ENCODE measurements at places on chromosomes 6 and 20.

- no peak for DNase-seq
Observed at GRCh38 chr20:10982692-10983091, 308.9 kb upstream of the JAG1 start.

- DNase-seq: peak; percentile 49
Observed at GRCh38 chr6:44733868-44734267, 346.4 kb downstream of the CDC5L start.

DNA sequence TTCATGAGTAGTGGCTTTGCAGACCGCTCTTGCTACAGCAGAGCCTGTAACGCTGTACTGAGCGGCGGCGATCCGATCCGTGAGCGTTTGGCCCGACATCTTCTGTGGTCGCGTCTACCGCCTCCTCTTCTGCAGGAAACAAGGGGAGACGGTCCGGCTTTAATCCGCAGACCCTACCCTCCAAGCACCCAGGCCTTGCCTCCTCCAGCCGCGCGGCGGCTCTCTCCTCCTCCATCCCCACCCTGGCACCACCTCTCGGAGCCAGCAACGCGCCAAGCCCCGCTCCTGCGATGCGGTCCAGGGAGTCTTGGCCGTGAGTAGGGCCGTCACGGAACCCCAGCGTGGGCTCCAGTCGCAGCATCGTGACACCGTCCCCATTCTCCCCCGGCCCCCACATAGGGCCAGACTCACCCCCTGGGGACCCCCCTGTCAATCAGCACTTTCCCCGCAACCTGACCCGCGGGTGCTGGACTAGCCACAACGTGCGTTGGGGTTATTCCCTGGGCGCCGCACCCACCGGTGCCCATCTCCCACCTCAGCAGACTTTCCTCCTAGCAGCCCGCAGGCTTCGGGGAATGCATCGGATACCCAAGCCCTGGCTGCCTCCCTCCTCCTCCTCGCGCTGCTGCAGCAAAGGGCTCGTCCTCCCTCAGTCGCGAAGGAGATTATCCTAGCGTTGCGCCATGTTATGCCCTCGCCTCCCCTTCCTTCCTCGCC lies 914 bp downstream of the SNAP91 start:
- no peak for DNase-seq

DNA sequence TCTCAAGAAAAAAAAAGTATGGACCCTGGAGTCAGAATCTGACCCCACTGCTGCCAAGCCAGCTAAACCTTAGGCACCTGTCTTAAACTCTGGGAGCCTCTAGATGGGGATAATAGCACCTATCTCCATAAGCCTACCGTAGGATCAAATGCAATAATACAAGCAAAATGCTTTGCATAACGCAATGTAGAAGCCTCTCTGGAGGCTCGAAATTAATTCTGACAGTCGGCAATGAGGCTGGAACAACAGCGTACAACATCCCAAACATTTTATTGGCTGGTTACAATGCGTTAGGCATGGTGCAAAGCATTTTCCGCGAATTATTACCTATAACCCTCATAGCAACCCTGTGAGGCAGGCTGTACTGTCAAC lies 521 bp downstream of the CDK5RAP1 start:
- no peak for DNase-seq

DNA sequence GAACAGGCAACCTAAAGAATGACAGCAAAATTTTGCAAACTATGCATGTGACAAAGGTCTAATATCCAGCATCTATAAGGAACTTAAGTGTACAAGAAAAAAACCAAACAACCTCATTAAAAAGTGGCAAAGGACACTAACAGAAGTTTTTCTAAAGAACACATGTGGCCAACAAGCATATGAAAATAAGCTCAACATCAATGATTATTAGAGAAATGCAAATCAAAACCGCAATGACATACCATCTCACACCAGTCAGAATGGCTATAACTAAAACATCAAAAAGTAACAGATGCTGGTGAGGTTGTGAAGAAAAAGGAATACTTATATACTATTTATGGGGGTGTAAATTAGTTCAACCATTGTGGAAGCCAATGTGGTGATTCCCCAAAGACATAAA lies 5.5 kb downstream of the RFPL4B start:
- DNase-seq: no peak

DNA sequence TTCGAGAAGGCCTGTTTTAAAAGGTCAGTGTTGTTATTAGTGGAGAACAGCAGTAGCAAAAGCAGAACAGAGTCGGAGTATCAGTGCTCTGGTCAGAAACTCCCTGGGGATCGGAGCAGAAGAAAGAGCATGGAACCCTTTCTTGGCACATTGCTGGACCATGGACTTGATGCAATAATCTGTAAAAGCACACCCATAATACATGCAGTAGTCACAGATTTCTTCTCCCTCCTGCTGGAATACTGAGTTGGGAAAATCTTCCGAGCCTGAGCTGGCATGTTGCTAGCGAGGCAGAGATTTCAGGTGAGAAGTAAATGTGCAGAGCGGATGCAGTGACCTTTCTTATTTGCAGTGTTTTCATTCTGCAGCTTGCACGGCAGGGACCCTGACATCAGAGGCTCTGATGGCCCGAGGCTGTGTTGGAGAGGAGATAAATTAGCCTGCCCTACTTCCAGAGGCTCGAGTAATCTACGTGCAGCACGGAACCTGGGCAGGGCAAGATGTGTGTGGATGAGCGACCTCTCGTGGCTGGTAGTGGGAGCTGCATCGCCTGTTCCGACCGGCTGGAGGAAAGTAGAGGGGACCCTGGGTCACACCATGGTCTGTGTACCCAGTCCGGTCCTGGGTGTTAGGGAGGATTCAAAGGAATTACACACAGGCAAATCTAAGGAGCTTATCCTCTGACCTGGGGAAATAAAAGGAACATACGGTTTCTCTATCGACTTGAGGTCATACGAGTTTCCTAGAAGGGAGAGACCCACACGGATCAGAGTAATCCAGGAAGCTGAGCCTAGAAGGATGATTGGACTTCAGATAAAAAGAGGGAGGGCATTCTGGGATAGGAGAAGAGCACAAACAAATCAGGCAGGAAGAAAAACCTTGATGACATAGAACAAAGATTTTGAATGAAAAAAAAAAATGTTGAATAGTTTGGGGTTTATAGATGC lies 137.0 kb upstream of the STMND1 start:
- no peak for DNase-seq

GRCh38 chr6:37830225-37830624 lies 10.7 kb downstream of the ZFAND3 start:
- no peak for DNase-seq

DNA sequence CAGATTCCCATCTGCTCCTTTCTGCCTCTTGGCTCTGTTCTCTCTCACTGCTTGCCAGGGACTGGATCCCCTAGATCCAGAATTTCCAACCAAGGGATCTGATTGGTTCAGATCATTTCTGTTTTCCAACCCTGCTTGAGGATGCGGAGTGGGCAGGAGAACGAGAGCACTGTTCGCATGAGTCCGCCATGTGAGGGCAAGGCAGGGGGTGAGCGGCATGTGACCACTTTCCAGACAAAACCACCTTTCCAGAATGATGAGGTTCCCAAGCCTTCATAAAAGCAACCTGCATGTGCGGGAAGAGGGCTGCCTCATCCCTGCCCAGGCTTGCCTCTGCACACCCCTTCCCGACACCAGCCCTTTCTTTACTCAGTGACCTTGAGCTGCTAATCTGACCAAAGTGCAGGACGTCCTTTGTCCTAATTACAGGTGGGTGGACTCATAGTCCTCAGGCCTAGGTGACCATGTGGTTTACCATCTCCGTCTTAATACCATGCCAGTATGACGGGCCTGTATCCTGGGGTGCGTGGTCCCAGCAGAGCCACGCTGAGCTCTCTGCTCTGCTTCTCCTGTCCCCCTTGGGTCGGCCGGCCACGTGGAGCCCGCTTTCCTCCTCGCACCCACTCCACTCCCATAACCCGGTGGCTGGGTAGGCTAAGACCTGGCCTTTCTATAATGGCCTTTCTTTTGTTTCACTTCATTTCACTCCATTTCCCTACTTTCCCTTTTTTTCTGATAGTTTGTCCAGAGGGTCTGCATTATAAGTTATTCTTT lies 14.4 kb downstream of the NQO2 start:
- DNase-seq: no peak

DNA sequence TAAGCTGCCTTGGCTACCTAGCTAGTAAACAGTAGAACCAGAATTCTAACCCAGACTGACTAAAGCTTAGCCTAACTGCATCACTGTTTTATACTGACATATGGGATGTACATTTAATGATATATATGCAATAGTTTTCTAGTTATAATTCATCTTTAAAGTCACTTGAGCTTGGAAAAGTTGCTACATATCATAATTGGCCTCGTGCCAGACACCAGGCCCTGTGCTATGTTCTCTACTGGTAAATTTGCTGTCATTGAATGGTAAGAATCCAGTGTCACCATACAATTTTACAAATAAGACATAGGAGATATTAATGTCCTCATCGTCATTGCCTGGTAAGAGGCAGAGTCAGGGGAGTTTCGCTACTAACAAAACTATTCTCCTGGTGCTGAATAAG lies 396.8 kb downstream of the CDKAL1 start:
- DNase-seq: no peak

DNA sequence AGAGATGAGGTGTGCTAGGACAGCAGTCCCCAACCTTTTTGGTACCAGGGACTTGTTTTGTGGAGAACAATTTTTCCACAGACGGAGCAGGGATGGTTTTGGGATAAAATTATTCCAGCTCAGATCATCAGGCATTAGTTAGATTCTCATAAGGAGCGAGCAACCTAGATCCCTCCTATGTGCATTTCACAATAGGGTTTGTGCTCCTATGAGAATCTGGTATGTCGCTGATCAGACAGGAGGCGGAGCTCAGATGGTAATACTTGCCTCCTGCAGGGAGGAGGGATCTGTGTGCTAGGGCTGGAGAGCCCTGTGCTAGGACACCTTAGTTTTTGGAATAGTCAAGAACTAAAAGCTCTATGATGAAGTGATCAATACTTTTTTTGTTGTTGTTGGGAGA lies 2.5 kb downstream of the SMIM13 start:
- no peak for DNase-seq

GRCh38 chr20:9838035-9838377 lies 870 bp downstream of the PAK5 start:
- DNase-seq: no peak

GRCh38 chr6:83113258-83113657 lies 45.8 kb downstream of the DOP1A start:
- no peak for DNase-seq

DNA sequence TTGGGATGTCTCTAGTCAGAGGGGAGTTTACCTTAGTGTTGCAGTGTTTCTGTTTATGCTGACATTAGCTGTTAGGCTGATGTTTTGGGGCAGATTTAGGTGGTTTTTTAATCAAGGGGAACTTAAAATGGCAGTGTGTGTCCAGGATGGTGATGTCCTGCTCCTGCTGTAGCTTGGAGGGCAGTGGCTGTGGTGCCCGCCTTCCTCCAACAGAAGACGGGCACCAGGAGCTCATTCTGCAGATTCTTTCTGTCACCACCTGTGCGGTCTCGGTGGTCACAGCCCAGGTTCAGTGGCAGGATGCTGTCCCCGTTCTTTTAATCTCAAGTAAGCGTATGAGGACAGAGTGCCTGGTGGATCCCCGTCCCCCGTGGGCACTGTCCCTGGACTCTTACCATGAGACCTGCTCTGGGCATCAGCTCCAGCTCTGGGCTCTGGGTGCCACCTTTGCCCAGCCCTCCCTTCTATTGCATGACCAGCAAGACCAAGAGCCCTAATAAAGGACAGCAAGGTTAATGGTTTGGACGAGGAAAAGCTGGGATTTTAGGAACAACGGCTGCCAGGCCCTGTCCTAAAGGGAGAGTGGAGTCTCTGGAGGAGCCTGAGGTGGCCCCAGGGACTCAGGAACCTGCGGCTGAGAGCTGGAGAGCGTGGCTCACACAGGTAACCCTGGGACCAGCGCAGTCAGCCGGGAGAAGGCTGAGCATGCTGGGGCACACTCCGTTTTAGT lies 217.3 kb downstream of the ERMARD start:
- DNase-seq: no peak

- DNase-seq: no peak
Observed at GRCh38 chr6:139186242-139186641, 51.4 kb downstream of the HECA start.

DNA sequence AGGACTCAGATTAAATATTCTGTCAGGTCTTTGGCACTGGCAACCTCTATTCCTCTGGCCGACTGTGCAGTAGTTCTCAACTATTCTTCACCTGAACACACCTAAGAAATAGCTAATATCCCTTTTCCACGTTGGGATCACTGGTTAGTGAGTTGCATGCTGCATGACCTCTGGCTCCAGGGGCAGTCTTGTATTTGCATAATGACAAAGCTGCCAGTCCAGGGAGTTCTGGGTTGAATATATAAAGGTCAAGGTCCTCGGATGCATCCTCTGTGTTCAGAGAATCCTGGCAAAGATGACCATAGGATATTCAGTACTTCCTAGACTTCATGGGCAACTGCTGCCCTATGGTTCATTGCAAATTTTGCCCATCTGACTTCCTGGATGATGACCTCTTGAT lies 131.2 kb downstream of the DNAH8 start:
- no peak for DNase-seq

DNA sequence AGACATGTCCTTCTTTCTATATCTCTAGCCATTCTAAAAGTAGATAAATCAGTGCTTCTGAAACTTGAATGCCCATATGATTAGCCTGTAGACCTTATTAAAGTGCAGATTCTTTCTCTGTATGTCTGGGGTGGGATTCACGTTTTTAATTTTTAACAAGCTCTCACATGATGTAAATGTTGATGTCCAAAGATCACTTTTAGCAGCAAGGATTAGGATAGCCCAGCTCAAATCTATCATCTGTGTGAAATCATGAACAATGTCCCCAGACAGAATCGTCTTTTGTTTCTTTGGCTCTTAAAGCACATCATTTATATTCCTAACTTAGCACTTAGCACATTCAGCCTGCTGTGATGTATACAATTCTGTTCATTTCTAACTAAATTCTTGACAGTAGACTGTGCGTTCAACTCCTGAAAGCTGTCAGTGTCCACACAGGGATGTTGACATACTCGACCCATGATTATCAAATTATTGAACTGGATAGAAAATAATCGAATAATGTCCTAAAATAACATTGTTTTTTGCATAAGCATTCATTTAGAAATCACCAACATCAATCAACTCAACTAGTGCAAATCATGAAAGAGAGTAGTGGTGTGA lies 102.1 kb upstream of the MLIP start:
- no peak for DNase-seq

DNA sequence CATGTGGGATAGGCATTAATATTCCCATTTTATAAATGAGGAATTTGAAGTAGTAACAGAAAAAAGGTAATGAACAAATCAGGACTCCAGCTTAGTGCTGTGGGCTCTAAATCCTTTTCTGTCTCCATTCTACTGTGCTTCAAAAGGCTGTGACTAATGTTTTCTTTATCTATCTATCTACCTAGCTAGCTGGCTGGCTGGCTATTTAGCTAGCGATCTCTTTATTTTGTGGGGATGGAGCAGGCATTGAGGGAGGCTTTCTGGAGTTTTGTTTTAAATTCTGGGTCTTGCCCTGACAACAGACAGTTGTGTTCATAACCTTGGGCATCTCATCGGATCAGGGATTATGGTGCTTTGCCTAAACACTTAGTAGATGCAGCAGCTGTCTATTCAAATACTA lies 139.2 kb downstream of the SOX4 start:
- DNase-seq: no peak

DNA sequence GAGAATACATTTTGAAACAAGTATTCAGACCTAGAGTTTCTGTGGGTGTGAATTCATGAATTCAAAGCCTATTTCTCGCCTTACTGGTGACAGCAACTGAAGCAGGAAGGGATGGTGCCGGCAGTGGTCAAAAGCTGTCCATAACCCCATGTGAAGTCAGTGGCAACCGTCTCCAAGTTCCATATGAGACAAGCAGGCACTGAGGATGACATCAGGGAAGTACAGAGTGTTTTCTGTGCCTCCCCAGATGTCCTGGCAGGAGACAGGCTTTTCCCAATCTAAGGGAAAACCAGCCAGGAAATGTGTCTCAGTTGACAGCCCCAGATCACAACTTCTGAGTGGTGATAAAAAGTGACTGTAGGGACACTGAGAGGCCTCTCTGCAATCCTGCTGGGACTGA lies 66.6 kb downstream of the HIVEP2 start:
- DNase-seq: no peak

All from DMS79 (cell line).